ENCODE measurements at places on chromosomes 6 and 20. TPM values are rescaled to one million over a fixed set of nuclear protein-coding genes. Genes with fewer than 3 reads are reported as not detected.

- DNase-seq, result no peak
These were observed 118.2 kb downstream of the DNAH8 start for GRCh38 chr6:38833320-38833719.

Gene C6orf132
- total RNA-seq, result 2.1 TPM

Gene ASIP
- total RNA-seq, result not detected

Gene TRIM15
- total RNA-seq, result 0.42 TPM

DNA sequence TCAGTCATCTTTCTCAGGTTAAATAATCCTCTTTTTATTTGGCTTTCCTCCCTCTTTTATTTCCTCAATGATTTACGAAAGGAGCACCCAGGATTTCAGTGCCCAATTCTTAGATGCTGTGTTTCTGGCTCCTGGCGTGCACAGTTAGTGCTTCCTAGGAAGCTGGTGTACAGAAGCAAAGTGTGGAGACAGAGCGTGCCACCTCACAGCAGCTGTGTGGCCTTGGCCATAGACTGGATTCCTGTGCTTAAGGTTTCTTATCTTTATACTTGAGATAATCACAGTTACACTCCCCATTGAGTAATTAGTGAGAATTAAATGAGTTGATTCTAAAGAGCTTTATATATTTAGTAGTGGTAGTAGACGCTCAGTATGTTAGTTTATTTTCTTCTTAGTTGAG is 39.7 kb upstream of the GJA1 start:
- no peak for DNase-seq

DNA sequence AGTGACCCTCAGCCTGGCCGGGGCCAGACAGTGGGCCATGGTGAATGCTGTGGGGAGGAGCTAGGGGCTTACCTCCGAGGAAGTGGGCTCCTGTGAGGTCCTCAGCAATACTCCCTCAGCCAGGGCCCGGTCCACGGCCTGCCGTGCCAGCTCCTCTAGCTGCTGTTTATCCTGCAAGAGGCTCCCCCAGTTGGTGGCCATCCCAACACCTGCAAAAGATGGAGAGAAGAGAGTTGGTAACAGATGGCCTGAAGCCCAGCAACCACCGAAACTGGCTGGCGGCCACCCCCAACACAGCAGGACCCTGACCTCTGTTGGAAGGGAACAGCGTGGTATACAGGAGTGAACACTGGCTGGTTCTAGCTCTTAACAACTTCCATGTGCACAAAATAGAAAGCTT is 4.0 kb downstream of the GSS start:
- DNase-seq, result no peak
